ENCODE measurements at places on chromosomes 6 and 20. TPM values are rescaled to one million over a fixed set of nuclear protein-coding genes. Genes with fewer than 3 reads are reported as not detected.

Gene EPPIN
- total RNA-seq = not detected

Gene ANKEF1
- total RNA-seq = 7.4 TPM

- DNase-seq = no peak
Observed at GRCh38 chr6:98458708-98459107, 375.7 kb upstream of the POU3F2 start.

- no peak for DNase-seq
Observed at GRCh38 chr6:121652726-121653623, 217.5 kb downstream of the GJA1 start.

DNA sequence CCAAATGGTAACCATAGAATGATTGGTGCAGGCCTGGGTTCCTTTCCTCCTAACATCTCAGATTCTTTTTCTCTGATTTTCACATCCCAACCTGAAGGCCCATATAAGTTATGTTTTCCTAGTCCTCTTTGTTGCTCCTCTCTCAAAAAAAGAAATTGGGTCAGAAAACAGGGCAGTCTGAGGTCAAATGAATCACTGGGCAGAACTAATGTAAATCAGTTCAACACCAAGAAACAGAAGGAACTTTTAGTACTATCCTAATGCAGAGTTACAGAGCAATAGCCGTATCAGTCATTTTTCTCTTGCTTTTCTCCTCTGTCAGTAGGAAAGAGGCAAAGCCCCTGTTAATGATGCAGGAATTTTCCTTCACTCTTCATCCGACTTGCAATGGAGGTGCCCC is 11.0 kb upstream of the TPD52L1 start:
- DNase-seq = no peak

Measured in left lung (tissue), 14 donors.